ENCODE measurements at places on chromosomes 4 and X.

GRCh38 chr4:101973361-101973760, 182.8 kb downstream of the BANK1 start:
- peak; percentile 40 for DNase-seq

DNA sequence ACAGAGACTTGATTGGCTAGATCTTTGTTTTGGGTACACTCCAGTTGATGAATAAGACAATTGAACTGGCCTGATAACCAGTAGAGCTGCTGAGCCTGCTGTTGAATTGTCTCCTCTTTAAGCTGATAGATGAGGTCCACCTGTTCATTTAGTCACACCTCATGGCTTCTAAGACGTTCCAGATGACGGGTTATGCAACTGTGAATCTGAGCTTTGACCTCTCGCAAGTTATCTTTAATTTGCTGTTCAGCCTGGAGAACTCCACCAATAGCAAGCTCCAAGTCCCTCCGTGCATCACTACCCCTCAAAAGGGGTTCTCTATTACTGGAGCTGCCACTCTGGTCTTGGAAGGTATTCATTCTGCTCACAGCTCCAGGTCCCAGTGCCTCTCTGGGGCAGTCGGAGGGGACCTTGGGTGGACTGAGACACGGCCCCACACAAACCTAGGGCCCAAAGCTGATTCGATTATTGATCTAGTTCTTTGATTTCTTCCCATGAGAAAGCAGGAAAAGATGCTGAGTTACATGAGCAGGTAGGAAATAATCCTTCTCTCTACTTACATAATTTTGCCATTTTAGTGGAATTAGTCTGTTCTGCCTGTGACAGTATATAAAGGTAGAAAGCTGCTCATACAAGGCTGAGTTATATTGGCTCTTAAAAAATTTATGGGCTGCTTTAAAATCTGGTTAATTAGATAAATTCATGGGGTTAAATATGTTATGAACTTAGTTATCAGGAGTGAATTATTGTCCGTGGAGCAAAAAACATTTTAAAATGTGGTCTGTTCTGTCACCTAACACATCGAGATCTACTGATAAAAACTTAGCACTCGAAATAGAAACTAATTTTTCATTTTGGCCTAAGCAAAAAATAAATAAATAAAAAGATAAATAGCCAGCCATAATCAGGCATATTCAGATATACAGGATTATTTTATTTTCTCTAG, 6.8 kb downstream of the MMAA start:
- DNase-seq = no peak

DNA sequence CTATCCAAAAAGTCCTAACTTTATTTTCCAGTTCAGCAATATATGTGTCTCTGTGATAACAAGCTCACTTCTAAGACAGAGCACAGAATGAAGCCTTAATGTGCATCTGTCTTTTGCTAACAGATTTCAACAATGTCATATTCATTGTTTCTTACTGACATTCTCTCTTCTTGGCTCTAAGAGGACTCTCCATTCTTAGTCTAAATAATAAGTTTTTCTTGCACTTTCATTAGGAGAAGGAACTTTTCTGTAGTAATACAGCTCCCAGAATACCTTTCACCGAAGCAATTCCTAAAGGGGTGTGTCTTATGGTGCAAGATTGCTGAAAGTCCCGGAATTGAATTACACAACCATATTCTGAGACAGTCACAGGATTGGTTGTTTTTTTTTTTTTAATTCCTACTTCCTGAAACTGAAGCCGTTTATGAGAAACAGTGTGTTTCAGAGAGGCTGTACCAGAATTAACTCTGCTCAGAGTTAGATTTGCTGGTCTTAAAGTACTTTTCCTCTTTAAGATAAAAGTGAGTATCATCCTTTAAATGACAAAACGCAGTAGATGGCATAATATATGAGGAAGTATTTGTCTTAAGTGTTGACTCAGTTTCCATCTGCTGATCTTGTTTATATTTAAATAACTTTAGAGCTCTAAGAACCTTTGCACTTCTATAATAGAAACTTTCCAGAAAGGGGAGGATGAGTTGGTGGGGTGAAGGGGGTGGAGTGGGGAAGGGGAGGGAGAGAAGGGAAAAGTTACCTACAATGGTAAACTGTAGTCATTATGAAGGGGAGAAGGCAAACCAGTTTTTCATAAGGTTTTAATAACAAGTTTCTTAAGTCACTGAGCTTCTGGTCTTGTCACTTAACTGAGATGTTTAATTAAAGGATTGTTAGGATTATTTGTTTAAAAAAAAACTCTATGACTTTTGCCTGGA, at the start of gene ALPK1:
Gene ALPK1 (plus strand): TSS at position 421 of the 932 bp plus-strand sequence.
- peak; percentile 90 for DNase-seq

- DNase-seq = peak; percentile 4
Measured at GRCh38 chrX:150436195-150436594, 73.1 kb downstream of the MAMLD1 start.

- DNase-seq = no peak
Measured at GRCh38 chr4:138200236-138200590, 41.9 kb downstream of the SLC7A11 start.

GRCh38 chr4:3041192-3042142, 32.9 kb downstream of the HTT-AS start:
- DNase-seq = peak; percentile 58

GRCh38 chr4:42683393-42683792, 26.5 kb upstream of the ATP8A1 start:
- no peak for DNase-seq

DNA sequence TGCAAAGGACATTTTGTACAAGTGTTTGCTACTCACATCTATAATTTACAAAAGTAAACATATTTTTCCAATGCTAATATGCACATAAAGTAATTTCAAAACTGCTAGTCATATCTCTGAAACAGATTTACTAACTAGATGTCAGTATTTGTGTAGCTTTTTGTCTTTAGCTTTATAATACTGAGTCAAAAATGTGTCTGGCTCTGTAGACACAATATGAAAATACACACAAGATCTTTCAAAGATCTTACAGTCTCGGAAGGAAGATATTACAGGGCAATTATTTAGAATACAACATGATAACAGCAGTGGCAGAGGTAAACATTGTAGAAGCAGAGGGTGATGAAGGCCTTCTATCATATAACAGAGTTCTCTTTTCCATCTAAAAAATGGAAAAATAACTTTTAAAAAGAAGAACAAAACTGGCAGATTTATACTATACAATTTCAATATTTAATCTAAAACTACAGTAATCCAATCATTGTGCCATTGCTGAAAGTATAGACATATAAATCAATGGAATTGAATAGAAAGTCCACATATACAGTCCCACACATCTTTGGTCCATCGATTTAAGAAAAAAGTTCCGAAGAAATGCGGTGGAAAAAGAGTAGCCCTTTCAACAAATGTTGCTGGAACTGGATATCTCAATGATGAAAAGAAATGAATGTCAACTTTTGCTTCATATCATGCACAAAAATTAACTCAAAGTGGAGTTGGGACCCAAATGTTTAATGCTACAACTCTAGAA, 29.4 kb downstream of the ARAP2 start:
- DNase-seq = no peak

GRCh38 chrX:20333672-20334071, 67.0 kb upstream of the RPS6KA3 start:
- DNase-seq = no peak

All from fibroblast of skin of right biceps (primary cell).